ENCODE measurements at places on chromosomes 6 and 20.
A peak's percentile ranks its signal among the peaks of the same experiment; 100 is the strongest.

DNA sequence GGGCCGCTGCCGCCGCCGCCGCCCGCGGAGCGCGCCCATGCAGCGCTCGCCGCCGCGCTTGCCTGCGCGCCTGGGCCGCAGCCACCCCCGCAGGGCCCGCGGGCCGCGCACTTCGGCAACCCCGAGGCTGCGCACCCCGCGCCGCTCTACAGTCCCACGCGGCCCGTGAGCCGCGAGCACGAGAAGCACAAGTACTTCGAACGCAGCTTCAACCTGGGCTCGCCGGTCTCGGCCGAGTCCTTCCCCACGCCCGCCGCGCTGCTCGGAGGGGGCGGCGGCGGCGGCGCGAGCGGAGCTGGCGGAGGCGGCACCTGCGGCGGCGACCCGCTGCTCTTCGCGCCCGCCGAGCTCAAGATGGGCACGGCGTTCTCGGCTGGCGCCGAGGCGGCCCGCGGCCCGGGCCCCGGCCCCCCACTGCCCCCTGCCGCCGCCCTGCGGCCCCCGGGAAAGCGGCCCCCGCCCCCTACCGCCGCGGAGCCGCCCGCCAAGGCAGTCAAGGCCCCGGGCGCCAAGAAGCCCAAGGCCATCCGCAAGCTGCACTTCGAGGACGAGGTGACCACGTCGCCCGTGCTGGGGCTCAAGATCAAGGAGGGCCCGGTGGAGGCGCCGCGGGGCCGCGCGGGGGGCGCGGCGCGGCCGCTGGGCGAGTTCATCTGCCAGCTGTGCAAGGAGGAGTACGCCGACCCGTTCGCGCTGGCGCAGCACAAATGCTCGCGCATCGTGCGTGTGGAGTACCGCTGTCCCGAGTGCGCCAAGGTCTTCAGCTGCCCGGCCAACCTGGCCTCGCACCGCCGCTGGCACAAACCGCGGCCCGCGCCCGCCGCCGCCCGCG is 730 bp downstream of the INSM1 start:
- peak; percentile 23 for DNase-seq

- peak; percentile 72 for DNase-seq
Measured at GRCh38 chr20:10475225-10475624, 40.1 kb downstream of the SLX4IP start.

- no peak for DNase-seq
Measured at GRCh38 chr6:52691718-52692117, 20.8 kb downstream of the TMEM14A start.

GRCh38 chr20:47351643-47352331 is 4.7 kb downstream of the ZMYND8 start:
- peak; percentile 15 for DNase-seq

DNA sequence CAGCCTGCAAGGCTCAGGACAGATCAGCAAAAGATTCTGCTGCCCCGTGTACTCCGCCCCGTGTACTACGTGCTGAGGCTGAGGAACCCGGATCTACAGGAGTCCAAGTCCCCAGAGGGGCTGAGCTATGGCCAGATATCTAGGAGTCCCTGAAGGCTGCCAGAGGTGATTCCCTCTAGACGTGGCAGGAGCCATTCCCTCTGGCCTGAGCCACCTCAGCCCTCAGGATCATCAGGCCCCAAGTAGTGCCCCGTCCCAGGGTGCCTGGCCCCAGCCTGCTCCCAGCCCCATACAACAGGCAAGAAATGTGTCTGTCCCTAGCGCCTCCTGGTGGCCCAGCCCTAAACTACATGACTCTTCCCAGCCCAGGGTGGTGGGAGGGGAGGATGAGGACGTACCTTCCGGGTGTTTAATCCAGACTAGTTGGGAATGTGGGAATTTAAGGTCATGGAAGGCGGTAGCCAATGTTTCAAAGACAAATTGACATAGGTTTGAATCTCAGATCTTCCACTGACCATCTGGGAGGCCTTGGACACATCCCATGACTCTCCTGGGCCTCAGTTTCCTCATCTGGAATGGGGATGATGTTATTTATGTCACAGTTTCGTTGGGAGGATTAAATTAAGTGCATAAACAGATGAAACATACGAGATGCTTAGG is 49.4 kb upstream of the PTPN1 start:
- DNase-seq = peak; percentile 91

GRCh38 chr20:5078399-5078958 is 41.3 kb downstream of the PCNA start:
- peak; percentile 98 for DNase-seq

- DNase-seq = no peak
Measured at GRCh38 chr6:156657296-156657695, 119.9 kb upstream of the ARID1B start.

- DNase-seq = no peak
Measured at GRCh38 chr6:70041411-70041810, 175.1 kb downstream of the COL19A1 start.

DNA sequence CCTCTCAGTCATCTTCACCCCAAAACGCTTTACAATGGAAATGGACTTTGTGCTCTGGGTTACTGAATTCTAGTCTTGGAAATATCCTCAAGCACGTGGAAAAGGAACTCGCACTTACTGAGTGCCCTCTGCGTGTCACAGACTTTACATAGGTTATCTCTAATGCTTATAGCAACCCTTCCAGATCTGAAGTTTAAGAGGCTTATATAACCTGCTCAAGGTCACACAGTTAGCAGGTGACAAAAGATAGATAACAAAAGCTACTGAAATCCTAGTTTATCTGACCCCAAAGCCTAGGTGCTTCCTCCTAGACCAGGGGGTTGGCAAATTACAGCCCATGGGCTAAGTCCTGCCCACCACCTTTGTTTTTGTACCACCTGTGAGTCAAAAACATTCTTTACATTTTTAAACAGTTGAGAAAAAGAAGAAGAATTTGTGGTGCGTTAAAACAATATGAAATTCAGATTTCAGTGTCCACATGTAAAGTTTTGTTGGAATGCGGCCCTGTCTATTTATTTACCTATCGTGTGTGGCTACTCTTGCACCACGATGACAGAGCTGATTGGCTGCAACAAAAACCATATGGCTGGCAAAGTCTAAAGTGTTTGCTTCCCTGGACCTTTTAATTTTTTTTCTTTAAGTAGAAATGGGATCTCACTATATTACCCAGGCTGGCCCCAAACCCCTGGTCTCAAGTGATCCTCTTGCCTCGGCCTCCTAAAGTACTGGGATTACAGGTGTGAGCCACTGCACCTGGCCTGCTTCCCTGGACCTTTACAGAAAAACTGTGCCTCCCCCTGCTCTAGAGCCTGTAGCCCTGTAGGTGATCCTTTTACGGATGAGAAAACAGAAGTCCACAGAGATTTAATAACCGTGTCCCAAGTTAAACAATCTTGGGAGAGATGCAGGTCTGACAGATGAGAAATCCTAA is 110.2 kb upstream of the RREB1 start:
- DNase-seq = no peak

GRCh38 chr6:154736618-154737259 is 3.5 kb downstream of the SCAF8 start:
- peak; percentile 34 for DNase-seq

- DNase-seq = peak; percentile 19
Measured at GRCh38 chr6:145749632-145750031, 14.3 kb upstream of the EPM2A start.

DNA sequence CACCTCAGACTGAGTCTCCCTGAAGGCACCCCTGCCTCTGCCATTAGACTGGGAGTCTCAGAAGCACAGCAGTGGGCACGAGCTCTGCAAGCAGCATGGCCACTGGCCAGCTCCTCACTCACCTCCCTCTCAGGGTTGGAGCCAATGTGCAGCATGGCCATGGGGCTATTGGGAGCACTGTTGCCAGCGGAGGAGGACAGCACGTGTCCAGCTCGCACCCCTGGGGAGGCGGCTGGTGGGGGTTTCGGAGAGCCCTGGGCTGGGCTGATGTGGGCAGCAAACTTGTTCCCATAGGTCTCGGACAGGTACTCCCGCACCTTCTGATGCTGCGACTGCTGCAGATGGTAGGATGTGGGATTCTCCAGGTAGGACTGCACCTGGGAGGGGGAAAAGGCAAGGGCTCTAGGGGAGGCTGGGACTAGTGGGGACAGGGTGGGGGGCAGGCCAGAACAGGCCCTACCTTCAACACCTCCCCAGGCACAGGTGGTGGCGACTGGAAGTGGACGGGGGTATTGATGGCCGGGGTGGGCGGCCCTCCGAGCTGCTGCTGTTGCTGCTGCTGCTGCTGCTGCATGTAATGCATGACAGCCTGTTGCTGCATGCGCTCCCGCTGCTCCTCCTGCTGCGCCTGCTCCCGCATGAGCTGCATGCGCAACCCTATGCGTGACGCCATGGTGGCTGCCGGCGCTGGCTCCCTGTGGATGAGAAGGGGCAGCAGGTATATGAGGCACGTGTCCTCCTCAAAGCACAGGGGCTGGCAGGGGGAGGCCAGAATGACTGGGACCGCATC is 44.7 kb downstream of the TFEB start:
- DNase-seq = no peak

- DNase-seq = no peak
Measured at GRCh38 chr6:53822401-53823125, 27.8 kb downstream of the LRRC1 start.

DNA sequence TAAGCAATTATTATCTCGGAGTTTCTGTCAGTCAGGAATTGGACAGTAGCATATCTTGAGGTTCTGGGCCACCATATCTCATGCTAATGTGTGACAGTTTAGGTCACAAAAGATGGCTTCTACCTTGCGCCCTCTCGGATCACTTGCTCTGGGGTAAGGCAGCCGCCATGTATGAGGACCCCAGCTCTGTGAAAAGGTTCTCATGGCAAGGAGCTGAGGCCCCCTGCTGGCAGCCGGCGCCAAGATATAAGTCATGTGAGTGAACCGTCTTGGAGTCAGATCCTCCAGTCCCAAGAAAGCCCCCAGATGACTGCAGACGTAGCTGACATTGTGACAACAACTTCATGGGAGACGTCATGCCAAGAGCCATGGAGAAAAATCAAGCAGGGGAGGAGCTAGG is 670.8 kb downstream of the KIF16B start:
- no peak for DNase-seq

GRCh38 chr6:36484736-36485135 is 41.9 kb downstream of the KCTD20 start:
- peak; percentile 19 for DNase-seq

DNA sequence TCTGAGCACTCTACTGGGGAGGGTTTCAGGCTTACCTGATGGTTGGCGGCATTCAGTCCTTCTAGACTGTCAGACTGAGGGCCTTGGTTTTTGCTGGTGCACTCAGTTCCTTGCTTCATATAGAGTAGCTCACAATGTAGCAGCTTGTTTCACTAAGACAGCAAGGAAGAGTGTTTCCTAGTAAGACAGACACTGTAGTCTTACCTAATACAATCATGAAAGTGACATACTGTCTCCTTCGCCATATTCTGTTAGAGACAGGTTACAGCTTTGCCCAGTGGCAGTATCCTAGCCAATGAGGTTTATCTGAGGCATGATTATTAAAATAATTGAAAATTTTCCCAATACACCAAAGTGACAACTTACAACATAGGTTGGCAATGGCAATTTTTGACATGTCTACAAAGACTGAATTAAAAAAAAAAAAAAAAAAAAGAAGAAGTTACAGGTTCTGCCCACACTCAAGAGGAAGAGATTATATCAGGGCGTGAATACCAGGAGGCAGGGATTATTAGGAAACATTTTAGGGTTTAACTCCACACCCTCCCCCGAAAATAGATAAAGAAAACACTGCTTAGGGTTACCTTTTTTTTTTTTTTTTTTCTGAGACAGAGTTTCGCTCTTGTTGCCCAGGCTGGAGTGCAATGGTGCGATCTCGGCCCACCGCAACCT is 66.8 kb downstream of the SCAND1 start:
- DNase-seq = peak; percentile 3

GRCh38 chr6:91045161-91045560 is 458.3 kb upstream of the MAP3K7 start:
- no peak for DNase-seq

- no peak for DNase-seq
Measured at GRCh38 chr20:58073945-58074856, 154.3 kb downstream of the ANKRD60 start.

DNA sequence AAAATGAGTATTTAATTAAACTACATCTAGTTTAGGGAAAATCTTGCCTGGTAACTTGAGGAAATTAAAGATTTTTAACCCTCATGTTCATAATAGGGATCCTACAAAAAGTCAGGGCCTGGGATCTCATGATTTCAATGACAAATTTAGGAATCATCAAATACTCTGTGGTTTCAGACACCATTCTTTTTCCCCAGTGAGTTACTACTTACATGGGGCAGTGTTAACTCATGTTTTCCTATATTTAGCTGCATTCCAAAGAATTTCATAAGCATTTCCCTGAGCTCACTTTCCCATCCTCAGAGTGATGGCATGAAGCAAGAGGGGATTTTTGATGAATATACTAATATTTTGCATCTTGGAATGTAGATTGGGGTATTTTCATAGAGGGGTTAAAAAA is 321.7 kb downstream of the CENPW start:
- DNase-seq = no peak

GRCh38 chr6:67285770-67286495 is 1349.1 kb upstream of the ADGRB3 start:
- DNase-seq = no peak

- DNase-seq = no peak
Measured at GRCh38 chr20:45860560-45861220, 3.3 kb downstream of the ZSWIM3 start.

DNA sequence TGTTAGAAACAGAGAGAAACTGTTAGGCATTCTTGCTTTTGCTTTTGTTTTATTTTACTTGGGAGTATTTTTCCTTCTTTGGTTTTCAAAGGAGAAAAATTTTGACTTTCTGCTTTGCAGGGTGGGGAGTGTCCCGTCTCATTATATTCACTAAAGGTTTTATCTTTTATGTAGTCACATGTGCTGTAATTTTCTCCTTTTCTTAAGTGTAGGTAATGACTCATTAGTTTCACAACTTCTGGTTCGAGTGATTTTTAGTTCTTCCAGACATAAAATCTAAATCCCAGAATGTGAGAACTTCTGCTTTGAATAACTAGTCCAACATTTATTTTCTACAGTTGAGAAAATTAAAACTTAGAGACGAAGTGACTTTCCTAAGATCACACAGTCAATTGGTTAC is 37.7 kb downstream of the ADGRF1 start:
- DNase-seq = peak; percentile 24

DNA sequence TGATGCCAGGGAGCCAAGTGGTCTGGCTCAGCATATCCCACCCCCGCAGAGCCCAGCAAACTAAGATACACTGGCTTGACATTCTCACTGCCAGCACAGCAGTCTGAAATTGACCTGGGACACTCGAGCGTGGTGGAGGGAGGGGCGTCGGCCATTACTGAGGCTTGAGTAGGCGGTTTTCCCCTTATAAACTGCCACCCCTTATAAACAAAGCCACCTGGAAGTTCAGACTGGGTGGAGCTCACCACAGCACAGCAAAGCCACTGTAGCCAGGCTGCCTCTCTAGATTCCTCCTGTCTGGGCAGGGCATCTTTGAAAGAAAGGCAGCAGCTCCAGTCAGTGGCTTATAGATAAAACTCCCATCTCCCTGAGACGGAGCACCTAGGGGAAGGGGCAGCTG is 19.4 kb downstream of the TINAG start:
- no peak for DNase-seq

GRCh38 chr6:5030596-5031136 is 26.8 kb upstream of the RPP40 start:
- peak; percentile 86 for DNase-seq

DNA sequence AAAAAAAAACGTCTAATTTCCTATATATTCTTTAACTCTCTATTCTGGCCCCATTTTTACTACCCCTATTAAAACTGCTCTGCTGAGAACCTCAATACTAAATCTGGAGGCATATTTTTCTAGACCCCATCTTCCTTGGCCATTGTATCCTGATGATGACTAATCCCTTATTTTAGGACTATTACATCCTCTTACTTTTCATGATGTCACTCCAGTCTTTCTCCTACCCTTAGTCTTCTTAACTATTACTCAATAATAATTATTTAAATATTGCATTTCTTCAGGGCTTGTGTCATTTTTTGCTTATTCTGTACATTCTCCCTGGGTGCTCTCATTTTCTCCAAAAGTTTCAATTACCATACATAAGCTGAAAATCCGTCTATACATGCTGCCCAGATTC is 6.4 kb downstream of the FBXO30 start:
- DNase-seq = peak; percentile 23

Measured in suppressor macrophage treated with lipopolysaccharide for 4 hours (primary cell).